ENCODE measurements at places on chromosomes 12 and 14. TPM values are rescaled to one million over a fixed set of nuclear protein-coding genes. Genes with fewer than 3 reads are reported as not detected.
A peak's percentile ranks its signal among the peaks of the same experiment; 100 is the strongest.

GRCh38 chr14:94005324-94006073 lies 8.4 kb downstream of the CCDC197 start:
- DNase-seq = no peak

- DNase-seq = peak; percentile 64
Measured at GRCh38 chr14:92039063-92039718, 668 bp downstream of the TRIP11 start.

DNA sequence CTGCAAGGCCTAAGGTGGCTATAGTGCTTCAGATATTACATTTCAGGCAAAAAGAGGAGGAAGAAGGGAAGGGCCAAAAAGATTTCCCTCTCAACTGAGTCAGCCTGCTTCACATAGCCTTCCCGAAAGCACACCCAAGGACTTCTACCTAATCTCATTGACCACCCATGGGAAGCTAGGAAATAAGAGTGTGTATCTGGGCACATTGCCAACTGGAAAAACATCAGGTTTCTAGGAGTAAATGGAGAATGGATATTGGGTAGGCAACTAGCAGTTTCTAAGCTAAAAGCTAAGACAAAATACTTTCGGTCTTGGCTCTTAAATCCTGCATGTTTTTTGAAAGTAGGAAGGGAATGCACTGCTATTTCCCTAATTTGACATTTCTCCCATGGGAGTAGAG lies 221.7 kb upstream of the GRIP1 start:
- no peak for DNase-seq

- DNase-seq = peak; percentile 10
Measured at GRCh38 chr12:64323476-64324225, 66.9 kb downstream of the C12orf56 start.

DNA sequence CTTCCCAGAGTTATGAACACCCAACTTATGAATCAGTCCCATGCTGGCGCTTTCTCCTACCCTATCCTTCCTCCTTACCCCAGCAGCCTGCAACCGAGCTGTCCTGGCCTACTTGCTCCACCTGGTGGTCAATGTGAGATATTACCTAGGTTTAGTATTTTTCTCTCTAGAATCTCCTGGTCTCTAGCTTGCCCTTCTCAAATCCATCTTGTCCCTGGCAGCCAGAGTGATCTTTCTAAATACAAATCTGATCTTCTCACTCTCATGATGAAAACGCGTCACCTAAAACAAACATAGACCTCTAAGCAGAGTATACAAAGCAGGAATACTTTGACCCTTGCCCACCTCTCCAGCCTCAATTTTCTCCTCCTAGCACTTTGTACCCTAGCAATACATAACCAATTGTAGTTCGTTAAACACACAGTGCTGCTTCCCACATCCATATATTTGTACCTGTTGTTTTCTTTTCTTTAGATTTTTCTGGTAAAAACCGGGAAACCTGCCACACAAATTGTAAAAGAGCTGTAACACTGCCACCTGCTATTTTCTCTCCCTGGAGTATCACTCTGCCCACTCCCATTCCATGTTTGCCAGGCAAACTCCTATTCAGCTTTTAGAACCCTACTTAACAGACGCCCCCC lies 20.0 kb upstream of the TCP11L2 start:
- peak; percentile 76 for DNase-seq

GRCh38 chr12:89943463-89943862 lies 234.8 kb upstream of the ATP2B1 start:
- DNase-seq = no peak

DNA sequence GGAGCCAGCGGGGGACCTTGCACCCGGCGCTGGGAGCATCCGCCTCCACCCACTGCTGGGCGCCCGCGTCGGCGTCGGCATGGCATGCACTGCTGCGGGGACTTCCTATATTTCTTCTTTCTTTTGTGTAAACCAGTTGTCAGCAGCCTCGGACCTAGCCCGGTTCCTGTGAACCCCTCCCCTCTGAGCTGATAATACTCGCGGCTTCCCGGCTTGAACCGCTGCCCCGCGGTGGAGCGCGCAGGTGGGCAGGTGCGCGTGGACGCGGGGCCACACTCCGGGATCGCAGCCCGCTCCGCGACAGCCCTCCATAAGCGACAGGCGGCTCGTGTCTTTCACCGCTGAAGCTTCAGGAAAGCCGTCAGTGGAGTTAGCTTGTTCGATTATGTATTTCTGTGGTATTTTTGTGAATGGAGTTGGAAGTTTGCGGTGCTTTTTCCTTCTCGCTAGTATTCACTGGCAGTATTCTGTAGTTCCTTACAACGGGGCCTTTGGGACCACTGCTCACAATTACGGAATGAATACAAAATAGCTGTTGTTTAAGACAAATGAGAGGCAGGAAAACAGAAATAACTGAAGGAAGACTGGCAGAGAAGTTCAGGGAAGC lies 870 bp downstream of the BMAL2 start:
- DNase-seq = peak; percentile 38

GRCh38 chr12:43289426-43289801 lies 262.6 kb downstream of the ADAMTS20 start:
- DNase-seq = no peak

DNA sequence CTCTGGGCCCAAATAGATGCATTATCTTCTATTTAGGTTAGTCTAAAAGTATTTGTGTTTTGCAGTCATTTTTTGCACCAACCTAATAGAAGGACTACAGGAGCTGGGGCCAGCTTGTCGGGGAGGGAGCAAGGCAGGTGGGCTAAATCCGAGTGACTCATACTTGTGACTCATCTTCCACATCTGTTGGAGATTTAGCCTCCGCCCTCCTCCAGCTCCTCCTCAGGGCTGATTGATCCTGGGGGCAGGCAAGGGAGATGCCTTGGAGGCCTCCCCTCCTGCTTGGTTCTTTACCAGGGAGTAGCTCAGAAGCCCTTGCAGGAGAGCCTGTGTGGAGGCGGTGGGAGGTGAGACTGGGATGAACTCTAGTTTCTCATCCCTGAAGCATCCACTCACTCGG lies 27.9 kb downstream of the RHOF start:
- DNase-seq = peak; percentile 60

GRCh38 chr12:41919048-41919447 lies 225.6 kb downstream of the GXYLT1 start:
- no peak for DNase-seq

GRCh38 chr14:88541324-88541723 lies 13.5 kb downstream of the PTPN21 start:
- peak; percentile 49 for DNase-seq

DNA sequence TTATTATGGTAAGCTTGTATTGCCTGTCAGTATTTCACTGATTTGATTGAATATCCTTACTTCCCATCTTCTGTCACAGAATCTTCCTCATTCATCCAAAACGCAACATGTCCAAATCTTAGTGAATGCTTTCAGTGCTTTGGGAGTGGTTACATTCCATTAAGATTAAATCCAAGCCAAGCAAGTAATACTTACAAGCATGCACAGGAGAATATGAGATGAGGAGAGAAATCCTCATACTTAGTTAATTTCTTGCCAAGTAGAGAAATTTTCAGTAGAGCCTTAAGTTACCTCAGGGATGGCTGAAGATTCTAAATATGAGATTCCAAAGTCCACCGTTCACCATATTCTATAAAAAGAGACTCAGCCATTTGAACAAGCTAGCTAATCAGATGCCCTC lies 316.0 kb downstream of the RAD51B start:
- DNase-seq = peak; percentile 76

GRCh38 chr14:57051633-57052032 lies 217.1 kb downstream of the EXOC5 start:
- DNase-seq = no peak

- no peak for DNase-seq
Measured at GRCh38 chr12:61857968-61858367, 402.2 kb upstream of the USP15 start.

- peak; percentile 40 for DNase-seq
Measured at GRCh38 chr14:77290705-77291104, 19.7 kb upstream of the NGB start.

- DNase-seq = no peak
Measured at GRCh38 chr14:100132903-100133510, 26.4 kb downstream of the DEGS2 start.

DNA sequence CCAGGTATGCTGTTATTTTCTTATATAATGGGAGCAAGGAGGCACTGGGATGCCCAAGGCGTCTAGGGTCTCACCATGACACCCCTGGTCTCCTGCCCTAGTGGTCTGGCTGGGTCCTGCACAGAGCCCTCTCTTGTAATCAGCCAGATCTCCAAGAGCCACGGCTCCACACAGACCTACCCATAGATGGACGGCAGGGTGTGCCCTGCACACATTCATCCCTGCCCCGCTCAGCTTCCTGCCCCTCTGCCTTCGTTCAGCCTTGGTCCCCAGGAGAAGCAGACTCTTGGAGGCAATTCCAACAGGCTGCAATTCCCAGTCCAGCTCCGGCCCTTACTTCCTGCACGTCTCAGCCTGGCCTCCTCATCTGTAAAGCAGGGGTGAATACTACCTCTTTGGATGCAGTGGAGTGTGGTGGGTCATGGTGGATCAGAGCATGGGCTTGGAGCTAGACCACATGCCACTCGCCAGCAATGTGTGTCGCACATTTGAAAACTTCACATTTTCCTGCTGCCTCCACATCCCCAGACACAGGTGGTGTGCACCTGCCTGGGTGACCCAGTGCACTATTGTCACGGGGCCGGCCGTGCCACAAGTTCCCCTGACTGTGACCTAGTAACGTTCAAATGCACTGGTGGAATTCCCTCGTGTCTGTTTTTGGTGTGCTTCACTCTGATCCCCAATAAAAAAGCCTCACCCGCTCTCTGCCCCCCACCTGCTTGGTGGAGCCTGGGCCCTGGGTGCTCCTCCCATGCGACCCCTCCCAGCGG lies 171.1 kb upstream of the PRMT8 start:
- DNase-seq = no peak

DNA sequence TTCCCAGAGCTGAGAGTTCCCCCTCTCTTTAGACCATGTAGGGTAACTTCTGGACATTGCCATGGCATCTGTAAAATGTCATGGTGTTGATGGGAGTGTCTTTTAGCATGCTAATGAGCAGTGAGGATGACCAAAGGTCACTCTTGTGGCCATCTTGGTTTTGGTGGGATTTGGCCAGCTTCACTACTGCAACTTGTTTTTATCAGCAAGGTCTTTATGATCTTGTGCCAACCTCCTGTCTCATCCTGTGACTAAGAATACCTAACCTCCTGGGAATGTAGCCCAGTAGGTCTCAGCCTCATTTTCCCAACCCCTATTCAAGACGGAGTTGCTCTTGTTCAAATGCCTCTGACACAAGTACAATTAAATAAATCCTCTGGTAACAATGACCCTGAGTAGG lies 244.4 kb downstream of the NEDD1 start:
- DNase-seq = peak; percentile 29

DNA sequence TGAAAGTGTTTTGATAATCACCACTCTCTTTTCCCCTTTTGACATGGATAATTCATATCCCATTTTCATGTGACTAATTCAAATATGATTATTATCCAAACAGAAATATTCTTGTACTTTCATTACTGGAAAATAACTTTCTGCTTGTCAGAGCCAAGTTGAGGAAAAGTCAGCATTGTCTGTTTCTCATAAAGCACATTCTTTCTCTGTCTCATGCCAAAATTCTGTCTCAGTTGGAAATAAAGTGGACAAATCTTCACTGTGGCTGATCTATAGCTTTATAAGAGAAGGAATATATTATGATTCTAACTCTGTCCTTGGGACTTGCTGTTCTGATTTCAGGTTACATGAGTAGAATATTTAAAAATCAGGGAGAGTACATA lies 22.7 kb upstream of the PRICKLE1 start:
- DNase-seq = no peak

DNA sequence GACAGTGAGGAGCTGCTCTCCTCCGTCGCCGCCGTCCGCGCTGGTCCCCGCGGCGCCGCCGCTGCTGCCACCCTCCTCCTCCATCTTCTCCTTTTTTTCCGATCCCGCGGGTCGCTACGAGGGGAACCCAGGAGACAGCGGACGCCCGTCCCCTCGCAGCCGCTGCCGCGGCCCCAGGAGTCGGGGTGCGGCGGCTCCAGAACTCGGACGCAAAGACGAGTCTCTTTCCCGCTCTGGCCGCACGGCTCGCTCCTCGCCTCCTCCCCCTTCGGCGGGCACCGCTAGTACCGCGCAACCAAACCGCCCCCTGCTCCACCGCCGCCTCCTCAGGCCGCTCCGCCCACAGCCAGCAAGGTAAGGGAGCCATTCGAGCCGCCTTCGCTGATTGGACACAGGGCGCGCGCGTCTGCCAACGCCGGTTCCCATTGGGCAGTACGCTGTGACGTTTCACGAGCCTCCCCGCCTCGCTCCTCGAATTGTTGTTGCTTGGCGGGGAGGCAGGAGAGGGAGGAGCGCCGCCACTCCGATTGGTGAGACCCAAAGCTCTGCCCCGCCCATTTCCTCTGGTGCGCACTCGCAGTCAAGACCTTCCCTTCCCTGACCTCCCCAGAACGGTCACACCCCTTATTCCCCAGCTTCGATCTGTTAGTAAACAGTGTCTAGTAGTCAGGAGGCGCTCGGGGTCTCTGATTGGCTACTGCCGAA lies at the start of gene RPS6KA5:
TSS of gene RPS6KA5 (minus strand) at position 291 of the 705 bp plus-strand sequence. CDS start at position 84, 207 bp downstream.
- peak; percentile 99 for DNase-seq

- DNase-seq = peak; percentile 55
Measured at GRCh38 chr12:79252358-79253075, 387.9 kb downstream of the SYT1 start.

DNA sequence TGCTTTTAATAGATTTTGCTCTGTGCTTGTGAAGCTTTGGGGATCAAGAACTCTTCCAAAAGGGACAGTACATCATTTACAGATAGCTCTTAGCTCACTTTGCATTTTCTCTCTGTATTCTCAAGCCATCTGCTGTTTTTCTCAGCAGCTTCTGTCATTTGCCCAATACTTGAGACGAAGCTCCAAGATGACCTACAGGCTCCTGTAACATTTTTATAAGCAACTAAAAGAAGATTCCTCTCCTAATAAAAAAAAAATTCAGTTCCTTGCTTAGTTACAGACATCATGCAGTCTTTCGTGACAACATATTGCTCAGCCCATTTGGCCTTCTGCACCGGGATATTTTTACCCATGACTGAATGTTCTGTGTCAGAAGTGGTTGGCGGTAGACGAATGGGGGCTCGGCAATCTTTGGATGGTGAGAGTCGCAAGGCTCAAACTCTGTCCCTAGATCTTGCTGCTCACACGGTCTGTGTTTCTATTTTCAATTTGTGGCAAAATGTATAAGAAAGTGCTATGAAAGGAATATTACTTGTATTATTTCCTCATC lies 215.6 kb downstream of the FSCB start:
- no peak for DNase-seq

GRCh38 chr12:20421421-20421820 lies 53.1 kb downstream of the PDE3A start:
- no peak for DNase-seq

CD27 gene
- total RNA-seq = not detected

TGM1 gene
- total RNA-seq = 88.7 TPM

C14orf132 gene
- 0.64 TPM for total RNA-seq

TAS2R20 gene
- total RNA-seq = 2.0 TPM

CD163 gene
- total RNA-seq = not detected

MIP gene
- total RNA-seq = not detected

BEST3 gene
- not detected for total RNA-seq
